ENCODE measurements at places on chromosomes 13 and 19.

GRCh38 chr19:18057557-18057956 lies 29.2 kb downstream of the IL12RB1 start:
- DNase-seq: no peak

DNA sequence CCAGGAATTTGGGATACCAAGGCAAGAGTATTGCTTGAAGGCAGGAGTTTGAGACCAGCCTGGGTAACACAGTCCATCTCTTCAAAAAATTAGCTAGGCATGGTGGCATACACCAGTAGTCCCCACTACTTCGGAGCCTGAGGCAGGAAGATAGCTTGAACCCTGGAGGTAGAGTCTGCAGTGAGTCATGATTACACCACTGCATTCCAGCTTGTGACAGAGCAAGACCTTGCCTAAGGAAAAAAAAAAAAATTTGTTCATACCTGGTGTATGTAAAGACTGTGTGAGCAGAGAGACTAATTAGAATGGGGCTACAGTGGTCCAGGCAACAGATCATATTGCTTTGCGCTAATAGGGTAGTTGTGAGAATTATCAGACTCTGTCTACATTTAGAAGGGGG lies 778.3 kb upstream of the PCDH20 start:
- DNase-seq: no peak

DNA sequence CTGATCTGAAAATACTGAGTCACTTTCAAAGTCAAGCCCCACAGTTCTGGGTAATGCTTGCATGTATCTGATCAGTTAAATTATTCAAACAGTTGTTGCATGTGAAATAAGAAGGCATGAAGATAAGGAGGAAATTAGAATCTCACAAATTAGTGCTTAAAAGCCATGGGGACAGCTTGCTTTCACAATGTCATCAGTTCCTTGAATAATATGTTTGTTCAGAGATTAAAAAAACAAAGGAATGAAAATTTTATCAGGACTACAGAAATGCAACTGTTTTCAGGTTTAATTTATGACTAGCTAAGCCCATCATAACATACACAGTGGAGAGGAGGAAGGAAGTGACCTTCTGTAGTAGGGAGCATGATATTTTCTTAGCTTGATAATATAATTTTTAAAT lies 150.1 kb downstream of the OXGR1 start:
- DNase-seq: no peak

GRCh38 chr19:9427941-9428340 lies 7.4 kb downstream of the ZNF266 start:
- DNase-seq: no peak

GRCh38 chr19:47376589-47377144 lies 27.6 kb downstream of the DHX34 start:
- DNase-seq: no peak

GRCh38 chr19:45079063-45079910 lies at the start of gene GEMIN7:
GEMIN7 (plus strand) TSS chr19:45079260; CDS start chr19:45090115, 10,855 bp downstream.
- peak; percentile 83 for DNase-seq

GRCh38 chr13:80529734-80530133 lies 188.8 kb upstream of the SPRY2 start:
- no peak for DNase-seq

GRCh38 chr19:31174948-31175347 lies 174.3 kb downstream of the TSHZ3 start:
- no peak for DNase-seq

GRCh38 chr13:21033856-21034602 lies 27.4 kb downstream of the LATS2 start:
- no peak for DNase-seq

- no peak for DNase-seq
Observed at GRCh38 chr19:35310331-35310730, 18.4 kb downstream of the MAG start.

DNA sequence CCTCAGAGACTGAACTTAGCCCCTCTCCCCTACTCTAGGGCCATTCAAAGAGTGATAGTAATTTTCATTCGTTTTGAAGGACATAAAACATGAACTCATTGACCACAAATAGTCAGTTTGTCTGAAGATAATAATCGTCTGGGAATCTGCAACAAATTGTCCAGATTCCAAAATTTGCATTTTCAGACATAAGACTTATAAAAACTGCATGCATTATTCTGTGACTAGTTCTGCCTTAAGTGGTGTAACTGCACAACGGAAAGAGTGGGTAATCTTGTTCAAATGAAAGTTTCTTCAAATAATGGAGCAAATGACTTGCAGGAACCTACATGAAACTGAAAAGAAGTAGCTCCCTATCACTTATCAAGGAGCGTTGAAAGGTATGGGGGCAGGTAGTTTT lies 8.4 kb downstream of the CSNK1A1L start:
- no peak for DNase-seq

GRCh38 chr19:10044390-10044789 lies 31.1 kb downstream of the RDH8 start:
- DNase-seq: no peak

GRCh38 chr13:98495627-98496478 lies 81.1 kb downstream of the STK24 start:
- no peak for DNase-seq

DNA sequence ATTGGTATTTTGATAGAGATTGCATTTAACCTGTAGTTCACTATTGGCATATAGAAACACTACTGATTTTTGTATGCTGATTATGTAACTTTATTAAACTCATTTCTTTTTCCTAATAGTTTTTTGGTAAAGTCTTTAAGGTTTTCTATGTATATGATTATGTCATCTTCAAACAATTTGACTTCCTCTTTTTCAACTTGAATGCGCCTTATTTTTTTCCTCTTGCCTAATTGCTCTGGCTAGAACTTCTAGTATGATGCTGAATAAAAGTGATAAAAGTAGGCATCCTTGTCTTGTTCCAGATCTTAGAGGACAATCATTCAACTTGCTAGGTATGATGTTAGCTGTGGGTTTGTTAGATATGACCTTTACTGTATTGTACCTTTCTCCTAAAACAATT lies 1034.9 kb downstream of the PCDH9 start:
- no peak for DNase-seq

GRCh38 chr19:7706188-7706954 lies 4.4 kb upstream of the FCER2 start:
- DNase-seq: no peak

DNA sequence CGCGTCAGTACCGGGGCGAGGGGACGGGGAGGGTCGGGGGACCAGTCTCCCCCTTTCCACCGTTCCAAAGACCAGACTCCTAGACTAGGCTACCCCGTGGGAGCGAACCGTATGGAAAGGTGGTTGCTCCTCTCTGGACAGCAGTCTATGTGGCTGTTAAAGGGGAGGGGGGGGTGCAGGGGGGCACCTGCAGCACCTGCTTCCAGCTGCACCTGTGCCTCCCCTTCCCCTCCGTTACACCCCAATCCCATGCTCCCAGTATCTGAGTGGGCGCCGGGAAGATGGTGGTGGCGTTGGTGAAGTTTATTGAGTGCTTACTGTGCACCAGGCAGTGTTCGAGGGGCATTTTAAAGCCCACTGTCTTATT lies 557 bp downstream of the ZNF524 start:
- no peak for DNase-seq

GRCh38 chr19:17021328-17021727 lies 5.3 kb downstream of the CPAMD8 start:
- DNase-seq: no peak

DNA sequence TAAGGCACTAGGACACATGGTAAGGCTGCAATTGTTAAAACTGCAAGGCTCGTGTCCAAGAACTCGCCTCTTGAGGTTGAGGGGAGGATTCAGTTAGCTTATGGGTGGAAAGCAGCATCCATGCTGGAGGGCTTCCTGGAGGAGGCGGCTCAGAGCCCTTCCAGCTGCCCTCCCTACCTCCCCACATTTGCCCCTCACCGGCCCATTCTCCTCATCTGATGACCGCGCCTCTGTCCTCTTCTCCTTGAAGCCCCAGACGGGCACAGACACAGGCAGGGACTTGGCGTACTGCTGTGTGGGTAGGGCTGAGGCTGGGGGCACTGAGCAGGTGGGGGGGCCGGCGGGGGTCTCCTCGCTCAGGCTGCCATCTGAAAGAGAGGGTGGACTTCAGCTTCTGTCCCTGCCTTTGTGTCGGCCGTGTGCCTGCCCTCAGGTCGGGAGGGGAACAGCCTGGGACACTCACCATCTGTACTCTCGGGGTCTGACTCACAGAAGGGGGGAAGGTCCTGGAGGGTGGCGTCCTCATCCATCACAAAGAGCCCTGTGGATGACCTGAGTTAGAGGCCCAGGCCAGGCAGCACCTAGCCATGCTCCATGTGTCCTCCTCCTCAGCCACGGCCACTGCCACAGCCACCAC lies 4.1 kb upstream of the PNKP start:
- no peak for DNase-seq

GRCh38 chr19:32719611-32720059 lies at the start of gene TDRD12:
TDRD12 (plus strand) TSS chr19:32719767; CDS start chr19:32720073, 306 bp downstream.
- no peak for DNase-seq

All from neural crest cell (in vitro differentiated cells).